Testis (tissue), 5 donors: ENCODE measurements at places on chromosomes 2 and 18.
A peak's percentile ranks its signal among the peaks of the same experiment; 100 is the strongest.

DNA sequence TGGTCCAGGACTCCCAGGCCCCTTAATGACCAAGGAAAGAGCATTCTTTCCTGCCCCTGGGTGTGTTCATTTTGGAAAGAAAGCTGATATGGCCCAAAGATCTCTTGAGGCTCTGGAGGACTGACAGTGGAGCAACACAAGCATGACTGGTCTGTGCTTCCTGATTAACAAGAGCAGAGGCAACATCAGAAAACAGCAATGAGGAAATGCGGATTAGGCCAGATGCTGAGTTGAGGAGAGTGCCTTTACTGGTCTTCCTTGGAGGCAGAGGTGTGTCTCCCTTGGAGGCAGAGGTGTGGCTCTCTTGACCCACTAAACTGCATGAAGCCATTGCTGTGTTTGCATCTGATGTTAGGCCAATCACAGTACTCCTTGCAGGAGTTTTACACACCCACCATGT, 19.9 kb downstream of the IL36B start:
- H3K36me3 ChIP-seq, result no peaks in the 10 kb centered on the region
- H3K4me3 ChIP-seq, result no peak overlapping the region
- H3K4me1 ChIP-seq, result no peaks in the 10 kb centered on the region
- DNase-seq, result no peak
- no peak overlapping the region for H3K27ac ChIP-seq
- no peaks in the 10 kb centered on the region for H3K27me3 ChIP-seq

- H3K4me3 ChIP-seq, result no peak overlapping the region
- no peak overlapping the region for H3K27ac ChIP-seq
- DNase-seq, result no peak
- H3K27me3 ChIP-seq, result no peaks in the 10 kb centered on the region
- H3K36me3 ChIP-seq, result no peaks in the 10 kb centered on the region
These were observed 54.2 kb downstream of the MDH1 start for GRCh38 chr2:63642946-63643345.

DNA sequence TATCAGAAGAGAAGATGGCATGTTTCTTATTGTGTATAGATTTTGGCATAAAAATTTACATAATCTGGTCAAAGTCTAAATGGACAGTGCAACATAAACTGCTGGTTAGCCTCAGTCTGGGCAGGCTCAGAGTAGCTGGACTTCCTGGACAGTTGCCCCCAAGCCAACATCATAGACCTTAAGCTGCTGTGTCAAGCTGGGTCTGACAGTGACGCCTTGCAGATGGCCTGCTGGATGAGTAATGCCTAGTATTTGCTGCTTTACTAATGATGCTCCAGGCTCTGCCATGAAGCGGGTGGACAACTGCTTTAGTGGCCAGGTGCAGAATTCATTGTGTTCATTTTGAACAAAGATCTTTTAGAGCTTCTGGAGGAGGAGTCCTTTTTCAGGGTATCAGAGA, 603.7 kb upstream of the ZEB2 start:
- H3K4me3 ChIP-seq, result no peak overlapping the region
- no peak for DNase-seq
- no peaks in the 10 kb centered on the region for H3K27me3 ChIP-seq
- H3K36me3 ChIP-seq, result no peaks in the 10 kb centered on the region
- no peaks in the 10 kb centered on the region for H3K4me1 ChIP-seq

DNA sequence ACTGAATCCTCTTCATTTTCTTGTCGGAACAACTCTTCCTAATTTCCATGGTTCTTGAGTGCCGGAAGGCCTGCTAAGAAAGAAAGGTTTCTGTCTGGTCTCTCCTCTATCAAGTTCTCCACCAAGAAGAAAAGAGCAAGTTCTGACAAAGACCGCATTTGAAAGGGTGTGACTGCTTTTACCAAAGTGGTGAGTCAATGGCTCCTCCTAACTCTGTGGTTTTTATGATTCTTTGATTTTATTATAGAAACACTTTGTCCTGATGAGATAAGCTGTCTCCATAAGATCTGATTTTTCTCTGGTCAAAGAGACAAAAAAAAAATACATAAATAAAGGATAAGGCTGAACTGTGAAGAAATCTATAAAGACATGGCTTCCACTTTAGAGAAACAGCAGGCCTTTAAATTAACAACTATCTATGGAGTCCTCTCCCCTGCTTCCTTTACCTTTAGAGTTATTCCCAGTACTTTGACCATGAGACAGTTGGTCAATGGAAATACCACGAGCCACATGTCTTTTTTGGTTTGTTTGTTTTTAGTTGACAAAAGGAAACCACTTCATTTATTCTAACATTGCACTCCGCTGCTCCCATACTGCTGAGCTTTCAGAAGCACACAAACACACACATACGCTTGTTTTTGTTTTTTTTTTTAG, 67.7 kb downstream of the REL start:
- no peaks in the 10 kb centered on the region for H3K27me3 ChIP-seq
- no peak overlapping the region for H3K27ac ChIP-seq
- DNase-seq, result no peak
- H3K4me1 ChIP-seq, result no peaks in the 10 kb centered on the region
- no peaks in the 10 kb centered on the region for H3K36me3 ChIP-seq

DNA sequence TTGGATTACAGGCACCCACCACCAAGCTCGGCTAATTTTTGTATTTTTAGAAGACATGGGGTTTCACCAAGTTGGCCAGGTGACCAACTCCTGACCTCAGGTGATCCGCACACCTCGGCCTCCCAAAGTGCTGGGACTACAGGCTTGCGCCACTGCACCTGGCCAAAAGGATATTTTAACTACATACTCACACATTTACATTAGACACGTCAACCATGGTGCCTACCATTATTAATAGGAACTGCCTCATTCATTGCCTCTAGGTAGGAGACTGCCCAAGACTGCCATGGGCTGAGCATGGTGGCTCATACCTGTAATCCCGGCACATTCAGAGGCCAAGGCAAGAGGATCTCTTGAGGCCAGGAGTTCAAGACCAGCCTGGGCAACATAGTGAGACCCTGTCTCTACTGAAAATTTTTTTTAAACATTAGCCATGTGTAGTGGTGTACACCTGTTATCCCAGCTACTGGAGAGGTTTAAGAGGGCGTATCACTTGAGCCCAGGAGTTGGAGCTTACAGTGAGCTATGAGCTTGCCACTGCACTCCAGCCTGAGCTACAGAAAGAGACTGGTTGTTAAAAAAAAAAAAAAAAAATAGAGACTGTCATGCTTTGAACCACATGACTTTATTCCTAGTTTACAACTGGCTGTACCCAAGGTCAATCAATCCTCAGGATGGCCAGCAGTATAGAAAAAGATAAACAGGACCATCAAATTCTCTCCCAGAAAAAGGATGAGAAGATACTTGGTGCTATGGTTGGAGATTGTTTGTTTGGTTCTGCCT, 31.1 kb upstream of the EPC2 start:
- no peak overlapping the region for H3K4me3 ChIP-seq
- H3K27ac ChIP-seq, result no peak overlapping the region
- H3K27me3 ChIP-seq, result no peaks in the 10 kb centered on the region
- DNase-seq, result no peak

- H3K27ac ChIP-seq, result no peak overlapping the region
- peaks cover 7% of the 10 kb centered on the region for H3K4me1 ChIP-seq
- DNase-seq, result no peak
- H3K4me3 ChIP-seq, result no peak overlapping the region
- H3K27me3 ChIP-seq, result no peaks in the 10 kb centered on the region
These were observed 1.9 kb downstream of the AFTPH start for GRCh38 chr2:64526034-64526433.

DNA sequence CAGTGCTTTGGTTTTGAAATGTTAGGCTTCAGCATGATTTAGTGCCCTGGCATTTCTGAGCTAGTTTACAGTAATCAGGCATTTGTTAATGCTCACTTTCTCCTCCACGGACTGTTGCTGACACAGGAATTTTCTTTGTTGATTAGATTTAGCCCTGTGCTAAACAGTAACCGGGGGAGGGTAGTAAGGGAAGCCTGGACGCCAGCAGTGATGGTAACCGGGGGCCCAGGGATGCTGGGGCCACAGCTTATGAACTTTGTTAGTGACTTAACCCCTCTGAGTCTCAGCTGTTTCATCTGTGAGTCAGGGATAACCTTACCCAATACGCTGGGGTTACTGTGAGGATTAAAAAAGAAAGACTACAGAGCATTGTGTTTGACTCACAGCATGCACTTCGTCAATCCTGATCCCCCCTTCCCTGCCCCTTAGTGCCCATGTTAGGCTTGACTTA, 33.5 kb downstream of the KLHL29 start:
- H3K4me1 ChIP-seq, result no peaks in the 10 kb centered on the region
- no peaks in the 10 kb centered on the region for H3K27me3 ChIP-seq
- H3K4me3 ChIP-seq, result no peak overlapping the region
- DNase-seq, result no peak
- no peak overlapping the region for H3K27ac ChIP-seq

DNA sequence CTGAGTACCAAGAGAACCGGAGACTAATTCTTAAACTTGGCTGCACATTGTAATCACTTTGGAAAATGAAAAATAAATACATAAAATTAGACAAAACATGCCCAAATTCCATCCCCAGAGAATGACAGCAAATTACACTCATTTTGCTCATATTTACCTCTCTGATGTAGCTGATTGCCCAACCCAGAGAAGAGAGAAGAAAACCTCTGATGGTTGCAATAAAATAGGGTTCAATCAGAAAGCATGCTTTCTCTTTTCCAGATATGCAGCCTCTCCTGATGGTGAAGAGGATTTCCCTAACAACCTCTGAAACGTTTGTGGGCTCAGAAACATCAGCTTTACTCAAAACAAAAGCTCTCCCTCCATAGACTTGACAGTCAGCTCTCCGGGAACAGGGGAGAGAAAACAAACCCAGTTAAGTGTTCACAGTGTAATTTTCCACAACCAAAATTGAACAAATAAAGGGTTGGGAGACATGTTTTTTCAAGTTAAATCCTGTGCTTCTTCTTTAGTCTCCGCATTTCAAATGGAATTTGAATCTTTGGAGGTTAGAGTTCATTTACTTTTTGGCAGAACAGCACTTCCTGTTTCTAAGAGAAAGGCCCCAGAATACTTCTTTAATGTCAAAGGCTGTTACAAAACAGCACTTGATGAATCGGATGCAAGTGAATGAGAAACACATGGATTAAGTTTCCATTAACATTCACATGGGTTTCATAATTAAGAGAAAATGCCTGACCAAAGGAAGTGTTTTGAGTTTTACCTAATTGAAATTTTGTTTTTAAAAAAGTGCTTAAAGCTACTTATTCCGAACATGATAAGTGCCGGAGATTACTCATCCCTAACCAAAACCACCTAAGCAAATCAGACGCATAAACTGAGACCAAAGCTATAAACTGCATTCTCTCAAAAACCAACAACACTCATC, 570.1 kb upstream of the SYT4 start:
- H3K4me1 ChIP-seq, result no peaks in the 10 kb centered on the region
- no peak overlapping the region for H3K4me3 ChIP-seq
- no peak for DNase-seq
- no peaks in the 10 kb centered on the region for H3K27me3 ChIP-seq

- DNase-seq, result no peak
- no peaks in the 10 kb centered on the region for H3K36me3 ChIP-seq
- H3K27ac ChIP-seq, result no peak overlapping the region
These were observed 112.5 kb downstream of the MREG start for GRCh38 chr2:215900843-215901242.

GRCh38 chr2:19484736-19485135, 126.3 kb upstream of the OSR1 start:
- no peak for DNase-seq
- H3K27ac ChIP-seq, result no peak overlapping the region
- no peaks in the 10 kb centered on the region for H3K4me1 ChIP-seq
- no peaks in the 10 kb centered on the region for H3K36me3 ChIP-seq

GRCh38 chr2:95025406-95026319, at the start of gene MAL:
Gene MAL (plus strand): TSS chr2:95025708. CDS start chr2:95025793, 85 bp downstream.
- H3K27me3 ChIP-seq, result no peaks in the 10 kb centered on the region
- peaks cover 3% of the 10 kb centered on the region for H3K4me1 ChIP-seq
- H3K36me3 ChIP-seq, result no peaks in the 10 kb centered on the region
- no peak for DNase-seq

DNA sequence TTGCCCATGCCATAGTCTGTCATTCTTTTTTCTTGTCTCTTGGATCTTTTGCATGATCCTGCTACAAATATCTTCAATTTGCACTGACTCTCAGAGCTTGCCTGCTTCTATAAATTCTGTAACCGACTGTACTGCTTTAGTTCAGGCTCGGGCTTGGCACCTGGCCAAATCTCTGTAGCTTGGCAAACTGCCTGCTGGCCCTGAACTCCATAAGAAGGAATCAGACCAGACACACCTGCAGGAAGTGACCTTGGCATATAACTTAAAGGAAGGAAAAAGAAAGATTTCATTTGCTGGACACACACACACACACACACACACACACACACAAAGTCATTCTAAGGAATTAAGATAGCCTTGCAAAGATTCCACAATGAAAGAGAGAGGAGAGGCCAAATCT, 291.2 kb upstream of the DDX18 start:
- no peak overlapping the region for H3K27ac ChIP-seq
- H3K4me3 ChIP-seq, result no peak overlapping the region
- H3K27me3 ChIP-seq, result no peaks in the 10 kb centered on the region
- no peaks in the 10 kb centered on the region for H3K36me3 ChIP-seq
- no peaks in the 10 kb centered on the region for H3K4me1 ChIP-seq
- peak; percentile 32 for DNase-seq

DNA sequence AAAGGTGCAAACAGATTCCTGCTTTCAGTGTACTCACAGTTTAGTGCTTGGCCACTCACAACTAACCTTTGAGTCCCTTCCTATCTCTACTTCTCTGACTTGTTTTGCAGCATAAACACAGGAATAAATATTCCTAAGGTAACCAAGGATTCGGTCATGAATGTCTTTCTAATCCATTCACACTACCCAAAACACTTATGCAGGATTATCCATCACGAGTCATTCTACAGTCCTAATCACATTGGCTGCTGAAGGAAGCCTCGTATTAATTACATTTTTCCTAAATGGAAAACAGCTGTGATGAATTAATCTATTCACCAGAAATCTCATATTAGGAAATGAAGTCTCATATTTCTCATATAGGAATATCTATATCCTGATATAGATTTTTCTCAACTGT, 16.3 kb downstream of the RDH14 start:
- no peaks in the 10 kb centered on the region for H3K4me1 ChIP-seq
- H3K27ac ChIP-seq, result no peak overlapping the region
- H3K27me3 ChIP-seq, result no peaks in the 10 kb centered on the region
- H3K4me3 ChIP-seq, result no peak overlapping the region
- no peak for DNase-seq

DNA sequence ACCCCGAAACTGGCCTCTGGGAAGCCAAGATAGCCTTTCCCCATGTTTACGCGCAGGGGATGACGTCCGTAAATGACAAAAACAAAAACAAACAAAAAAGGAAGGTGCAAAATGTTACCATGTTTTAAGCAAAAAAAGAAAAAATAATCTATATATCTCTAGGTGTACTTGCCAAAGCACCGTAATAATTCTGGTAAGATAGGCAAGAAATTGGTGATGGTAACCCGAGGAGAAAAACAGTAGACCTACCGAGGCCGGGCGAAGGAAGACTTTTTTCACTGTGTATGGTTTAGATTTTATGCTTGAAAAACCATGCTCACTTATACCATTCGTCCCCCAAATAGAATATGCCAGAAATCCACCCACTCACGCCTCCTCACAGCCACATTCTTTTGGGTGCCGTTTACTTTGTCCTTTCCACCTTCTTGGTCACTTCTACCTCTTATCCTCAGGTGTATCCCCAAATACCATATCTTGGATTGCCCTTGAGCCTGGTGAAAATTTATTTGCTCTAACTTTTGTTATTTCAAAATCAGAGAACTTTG, 8.0 kb downstream of the GATA6 start:
- H3K27me3 ChIP-seq, result no peaks in the 10 kb centered on the region
- no peak for DNase-seq
- H3K36me3 ChIP-seq, result no peaks in the 10 kb centered on the region
- peak overlapping the region; percentile 43 for H3K27ac ChIP-seq
